ENCODE measurements at places on chromosomes 2 and 18. TPM values are rescaled to one million over a fixed set of nuclear protein-coding genes. Genes with fewer than 3 reads are reported as not detected.

Gene CTLA4
- total RNA-seq, result not detected

Gene UGT1A1
- not detected for total RNA-seq

Gene INHA
- 0.59 TPM for total RNA-seq

Gene SLC25A52
- not detected for total RNA-seq

Gene ZNF521
- total RNA-seq, result 15.4 TPM

Gene EMILIN1
- 21.0 TPM for total RNA-seq

Gene CDH19
- total RNA-seq, result 14.8 TPM

Gene HRH4
- total RNA-seq, result 0.08 TPM

Gene TBR1
- 0.05 TPM for total RNA-seq

Gene EN1
- total RNA-seq, result 0.13 TPM

Gene COL3A1
- 180 TPM for total RNA-seq

Gene ALPG
- not detected for total RNA-seq

All from cardiac septum (tissue), 1 donor.